ENCODE measurements at places on chromosomes 4 and X.

- DNase-seq: no peak
Measured at GRCh38 chr4:80017125-80017854, 55.7 kb downstream of the ANTXR2 start.

- no peak for DNase-seq
Measured at GRCh38 chrX:55119271-55119670, 30.5 kb downstream of the PAGE2 start.

DNA sequence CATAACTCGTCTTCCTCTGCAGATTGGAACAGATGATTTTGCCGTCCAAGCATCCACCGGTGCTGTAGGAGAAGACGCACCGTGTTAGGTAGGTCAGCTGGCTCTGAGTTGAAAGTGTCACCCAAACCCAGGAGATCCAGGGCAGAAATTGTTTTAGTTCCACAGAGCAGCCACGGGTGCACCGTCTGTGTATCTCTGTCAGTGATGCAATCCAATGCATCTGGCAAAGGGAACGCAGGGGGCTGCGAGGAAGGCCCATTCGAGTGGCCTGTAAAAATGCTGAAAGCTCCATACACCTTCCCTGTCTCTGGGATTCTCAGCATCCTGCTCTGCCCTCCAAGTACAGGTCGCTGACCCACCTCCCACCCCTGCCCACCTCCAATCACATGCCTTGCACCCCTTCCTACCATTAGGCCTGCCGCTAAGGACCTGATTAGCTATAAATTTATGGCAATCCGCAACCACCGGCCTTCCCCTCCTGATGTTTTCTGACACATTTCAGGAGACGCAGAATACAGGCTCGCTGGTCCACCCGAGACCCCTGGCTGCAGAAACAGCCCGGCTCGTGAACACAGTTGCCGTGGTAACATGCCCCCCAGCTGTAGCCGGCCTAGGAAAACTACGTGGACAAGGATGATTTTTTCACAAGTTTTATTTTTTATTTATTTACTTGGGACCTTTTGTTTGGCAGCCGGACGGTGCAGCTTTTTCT lies 39.7 kb upstream of the SHOX start:
- DNase-seq: no peak

GRCh38 chr4:76905521-76905920 lies 7.6 kb upstream of the SOWAHB start:
- no peak for DNase-seq

GRCh38 chr4:67500373-67500772 lies 44.9 kb downstream of the CENPC start:
- DNase-seq: no peak

- no peak for DNase-seq
Measured at GRCh38 chr4:81314196-81314896, 99.3 kb upstream of the PRKG2 start.

DNA sequence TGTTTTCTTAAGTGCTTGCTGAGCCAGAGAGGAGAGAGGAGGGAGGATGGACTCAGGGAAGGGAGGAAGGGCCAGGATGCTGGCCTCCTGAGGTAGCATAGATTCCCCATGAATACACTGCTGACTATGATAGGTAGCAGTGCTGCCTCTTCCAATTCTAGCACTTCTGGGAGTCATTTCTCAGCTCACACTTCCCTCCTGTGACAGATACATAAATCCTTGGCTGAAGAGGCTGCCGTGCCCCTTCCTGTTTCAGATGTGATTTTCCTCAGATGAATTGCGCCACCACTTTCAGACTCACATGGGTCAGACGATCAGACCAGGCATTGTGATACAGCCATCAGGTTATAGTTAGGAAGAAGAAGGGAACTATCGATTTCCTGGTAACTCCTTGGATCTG lies 22.4 kb downstream of the TSC22D3 start:
- no peak for DNase-seq

DNA sequence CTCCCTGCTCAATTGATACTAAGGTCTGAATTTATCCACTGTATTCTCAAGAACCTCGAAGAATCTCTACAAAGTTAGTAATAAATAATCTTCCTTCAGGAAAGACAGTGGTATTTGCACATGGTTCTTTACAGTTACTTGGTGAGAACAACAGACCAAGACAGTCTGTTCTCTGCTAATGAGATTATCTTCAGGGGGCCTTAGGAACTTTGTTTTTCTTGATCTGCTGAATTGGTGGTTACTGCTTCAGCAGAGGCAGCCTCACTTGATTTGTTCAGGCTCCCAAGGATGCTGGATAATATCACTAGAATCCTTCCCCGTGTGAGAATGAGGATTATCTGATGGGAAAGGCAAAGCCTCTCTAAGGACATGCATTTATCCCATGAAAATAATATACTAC lies 64.8 kb downstream of the CBR4 start:
- DNase-seq: no peak

DNA sequence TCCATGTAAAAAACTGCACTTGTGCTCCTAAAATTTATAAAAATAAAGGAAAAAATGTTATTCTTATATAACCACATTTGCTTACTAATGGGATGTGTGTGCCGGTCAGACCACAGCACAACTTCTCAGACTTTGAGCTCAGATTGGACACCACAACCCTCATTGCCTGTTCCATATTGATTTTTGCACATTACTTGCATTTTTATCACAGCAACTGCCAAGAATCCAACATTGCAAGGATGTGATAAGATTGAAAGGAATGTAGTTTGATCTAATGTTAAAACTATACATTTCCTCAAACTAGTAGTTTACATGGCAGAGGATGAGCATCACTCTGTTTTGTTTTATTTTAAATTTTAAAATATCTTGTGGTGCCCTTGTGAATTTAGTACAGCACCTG lies 227.8 kb downstream of the KDR start:
- no peak for DNase-seq

GRCh38 chrX:115563633-115564162 lies 2.7 kb downstream of the PLS3 start:
- no peak for DNase-seq

DNA sequence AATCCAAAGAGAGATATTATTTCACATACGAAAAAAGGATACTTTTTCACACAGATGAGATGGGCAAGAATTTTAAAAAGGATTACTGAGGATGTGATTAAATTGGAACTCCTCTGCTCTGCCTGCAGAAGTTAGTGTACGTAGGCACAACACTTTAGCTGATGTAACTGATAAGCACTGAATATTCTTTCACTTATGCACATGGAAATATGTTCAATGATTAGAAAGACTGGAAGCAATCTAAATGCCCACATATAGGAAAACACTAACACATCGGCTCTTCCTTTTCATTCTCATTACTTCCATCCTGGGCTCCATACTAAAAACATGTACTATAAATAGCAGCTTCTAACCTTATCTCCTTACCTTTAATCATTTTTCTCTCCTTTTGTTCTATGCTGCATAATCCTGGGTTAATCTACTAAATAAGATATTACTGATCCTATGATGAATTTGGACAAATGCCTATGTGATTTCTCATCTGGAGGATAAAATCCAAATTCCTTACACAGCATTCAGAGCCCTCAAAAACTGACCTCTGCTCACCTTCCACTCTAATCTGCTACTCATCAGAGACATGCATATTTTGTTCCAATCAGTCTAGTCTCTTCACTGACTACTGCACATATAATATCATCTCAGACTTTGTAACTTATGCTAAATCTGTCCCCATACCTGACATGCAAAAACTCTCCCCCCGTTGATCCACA lies 197.8 kb downstream of the PDGFC start:
- no peak for DNase-seq

GRCh38 chr4:62263454-62263853 lies 1063.3 kb downstream of the ADGRL3 start:
- no peak for DNase-seq

GRCh38 chr4:173211838-173212237 lies 43.2 kb downstream of the GALNT7 start:
- DNase-seq: no peak

GRCh38 chr4:158860856-158861255 lies 92.0 kb downstream of the FNIP2 start:
- peak; percentile 26 for DNase-seq

DNA sequence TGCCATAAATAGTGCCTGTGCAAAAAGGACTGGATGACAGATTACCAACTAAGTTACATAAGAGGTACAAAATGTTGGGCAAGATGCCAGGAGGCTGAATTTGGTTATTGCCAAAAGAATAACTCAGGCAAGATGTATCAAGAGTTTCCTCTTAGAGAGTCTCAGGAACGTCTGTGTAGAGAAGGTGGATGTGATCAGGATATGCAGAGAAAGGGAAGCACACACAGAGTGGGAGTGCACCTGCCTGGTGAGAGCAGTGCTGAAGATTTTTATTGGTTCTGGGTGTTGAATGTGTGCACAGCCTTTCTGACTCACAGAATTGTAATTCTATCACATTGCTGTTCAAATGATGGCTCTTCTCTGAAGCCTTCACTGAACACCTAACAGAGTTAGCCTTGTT lies 156.8 kb upstream of the HS3ST1 start:
- DNase-seq: no peak
